Stimulated activated effector memory CD8-positive, alpha-beta T cell treated with anti-CD3 and anti-CD28 coated beads, Interleukin-12 subunit alpha, Interleukin-12 subunit beta, amount 100 ng/mL, for 72 hours (primary cell): ENCODE measurements at places on chromosomes 5 and 9.

- no peak for DNase-seq
Observed at GRCh38 chr5:90824436-90824835, 265.8 kb downstream of the ADGRV1 start.

- no peak for DNase-seq
Observed at GRCh38 chr9:130623466-130623865, 40.9 kb upstream of the PRDM12 start.

DNA sequence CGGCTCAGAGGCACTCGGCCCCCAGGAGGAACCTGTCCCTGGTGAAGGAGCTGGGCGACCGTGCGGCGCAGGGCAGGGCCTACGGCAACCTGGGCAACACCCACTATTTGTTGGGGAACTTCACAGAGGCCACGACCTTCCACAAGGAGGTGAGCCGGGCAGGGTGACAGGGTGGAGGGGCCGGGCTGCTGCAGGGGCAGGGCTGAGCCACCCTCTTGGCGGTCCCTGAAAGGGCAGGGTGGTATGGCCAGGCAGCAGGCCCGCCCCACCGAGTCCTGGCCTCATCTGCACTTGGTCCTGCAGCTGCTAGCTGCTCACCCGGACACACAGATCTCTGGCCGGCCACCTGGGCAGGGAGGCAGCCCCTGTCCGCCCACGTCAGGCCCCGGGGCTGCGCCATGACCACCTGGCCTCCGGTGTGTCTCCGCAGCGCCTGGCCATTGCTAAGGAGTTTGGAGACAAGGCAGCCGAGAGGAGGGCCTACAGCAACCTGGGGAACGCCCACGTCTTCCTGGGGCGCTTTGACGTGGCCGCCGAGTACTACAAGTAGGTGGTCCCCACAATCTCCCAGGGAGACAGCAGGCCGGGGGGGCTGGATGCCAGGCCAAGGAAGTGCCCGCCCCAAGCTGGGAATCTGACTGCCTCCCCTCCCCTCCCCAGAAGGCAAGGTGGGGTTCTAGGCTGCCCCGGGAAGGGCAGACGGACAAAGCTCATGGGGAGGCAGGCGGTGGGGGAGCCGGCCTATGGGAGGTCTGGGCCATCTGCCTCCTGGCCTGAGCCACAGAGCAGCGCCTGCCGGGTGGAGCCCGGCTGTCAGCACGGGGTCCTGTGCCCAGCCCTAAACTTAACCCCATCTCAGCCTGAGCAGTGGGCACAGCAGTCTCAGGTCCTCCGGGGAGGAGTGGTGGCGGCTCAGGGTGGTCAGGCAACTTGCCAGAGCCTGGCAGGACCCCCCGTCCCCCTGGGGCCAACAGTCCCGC is 10.4 kb downstream of the GPSM1 start:
- DNase-seq: no peak

GRCh38 chr5:41763081-41763480 is 107.1 kb downstream of the OXCT1 start:
- DNase-seq: no peak

GRCh38 chr5:143437666-143438273 is 34.3 kb upstream of the NR3C1 start:
- DNase-seq: no peak

DNA sequence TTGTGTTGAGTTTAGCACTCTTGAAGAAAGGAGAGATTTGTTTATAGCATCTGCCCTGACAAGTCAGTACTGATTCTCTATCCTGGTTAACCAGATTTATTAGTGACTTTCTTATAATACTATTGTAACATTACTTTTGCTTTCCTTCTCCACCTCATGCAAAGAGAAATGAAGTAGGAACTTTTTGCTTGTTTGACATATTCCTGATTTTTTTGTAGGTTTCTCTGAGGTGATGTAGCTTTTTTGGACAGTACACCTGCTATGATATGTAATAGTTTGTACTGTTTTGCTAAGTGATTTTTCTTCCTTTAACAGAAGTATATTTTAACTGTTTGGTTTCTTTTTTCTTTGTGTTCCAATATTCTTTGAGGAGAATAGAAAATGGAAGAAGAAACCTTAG is 117.7 kb downstream of the ZCCHC7 start:
- DNase-seq: no peak

- no peak for DNase-seq
Observed at GRCh38 chr9:127896395-127897192, 2.8 kb downstream of the ST6GALNAC6 start.

DNA sequence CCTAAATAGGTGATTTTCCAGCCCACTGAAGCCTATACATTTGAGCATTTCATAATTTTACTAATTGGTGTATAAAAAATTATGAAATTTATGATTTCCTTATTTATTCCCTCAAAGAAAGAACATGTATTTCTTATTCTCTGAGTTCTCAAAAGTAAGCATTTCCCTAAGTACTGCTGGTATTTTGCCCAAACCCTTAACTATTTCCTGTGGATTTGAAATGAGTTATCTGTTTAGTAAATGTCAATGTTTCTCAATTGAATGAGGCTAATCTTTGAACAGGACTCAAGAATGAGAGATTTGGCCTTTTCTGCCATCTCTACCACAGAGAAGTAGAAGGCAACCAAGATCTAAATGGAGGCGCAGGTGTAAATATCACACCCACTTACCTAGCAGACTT is 751.7 kb downstream of the TLE1 start:
- DNase-seq: no peak
